HepG2 (cell line): ENCODE measurements at places on chromosomes 3 and 15.

- DNase-seq: peak; percentile 29
These were observed 3.7 kb upstream of the CPA3 start for GRCh38 chr3:148861277-148861869.

GRCh38 chr3:45365060-45365459 is 23.3 kb upstream of the LARS2 start:
- DNase-seq: no peak

DNA sequence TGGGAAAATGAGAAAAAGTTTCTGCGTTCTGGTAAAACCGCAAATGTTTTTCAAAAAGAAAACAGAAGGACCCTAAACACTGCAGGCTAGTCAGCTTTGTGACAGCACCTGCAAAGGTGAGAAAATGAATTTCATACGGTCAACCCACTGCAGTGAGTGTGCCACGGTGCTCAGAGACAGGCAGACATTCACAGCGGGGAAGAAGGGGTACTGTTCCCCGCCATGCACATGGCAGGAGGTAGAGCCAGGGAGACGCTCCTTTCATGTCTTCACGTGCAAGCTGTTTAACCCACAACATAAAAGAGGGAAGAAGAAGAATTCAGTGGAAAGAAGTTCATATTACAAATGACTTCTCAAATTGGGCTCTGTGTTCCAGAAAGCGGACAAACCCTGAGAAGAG is 109.5 kb downstream of the SEC22A start:
- DNase-seq: no peak

DNA sequence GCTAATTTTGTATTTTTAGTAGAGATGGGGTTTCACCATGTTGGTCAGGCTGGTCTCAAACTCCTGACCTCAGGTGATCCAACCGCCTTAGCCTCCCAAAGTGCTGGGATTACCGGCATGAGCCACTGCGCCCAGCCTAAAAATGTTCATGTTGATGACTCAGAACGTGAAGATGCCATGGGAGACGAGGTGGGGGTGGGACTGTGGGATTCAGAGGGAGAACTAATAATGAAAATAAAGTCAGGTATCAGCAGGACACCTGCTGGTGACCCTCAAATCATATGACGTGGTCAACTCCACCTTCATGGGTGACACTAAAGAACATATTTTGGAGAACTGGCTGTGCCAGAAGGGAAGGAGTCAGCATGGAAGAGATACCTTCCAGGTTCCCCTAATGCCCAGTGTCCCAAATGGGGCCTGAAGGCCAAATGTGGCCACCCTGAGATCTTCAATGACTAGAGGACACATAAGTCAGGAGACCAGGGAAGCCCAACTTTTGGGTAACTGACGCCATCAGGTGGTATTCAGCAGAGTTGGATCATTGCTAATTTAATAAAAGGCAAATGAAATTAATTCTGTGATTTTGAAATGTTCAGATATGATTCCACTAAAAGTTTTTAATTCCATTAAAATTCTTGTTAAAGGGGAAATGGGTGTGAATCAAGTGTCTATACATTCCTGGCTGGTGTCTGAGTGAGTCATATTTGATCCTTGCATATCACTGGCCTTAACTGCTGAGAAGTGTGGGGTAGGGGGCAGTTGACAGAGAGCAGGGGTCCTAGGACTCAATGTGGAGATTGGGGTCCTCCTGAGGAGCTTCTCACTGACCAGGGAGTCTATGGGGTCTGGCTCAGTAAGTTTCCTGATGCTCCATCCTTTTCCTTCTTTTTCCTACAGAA is 88.6 kb upstream of the GSK3B start:
- no peak for DNase-seq

DNA sequence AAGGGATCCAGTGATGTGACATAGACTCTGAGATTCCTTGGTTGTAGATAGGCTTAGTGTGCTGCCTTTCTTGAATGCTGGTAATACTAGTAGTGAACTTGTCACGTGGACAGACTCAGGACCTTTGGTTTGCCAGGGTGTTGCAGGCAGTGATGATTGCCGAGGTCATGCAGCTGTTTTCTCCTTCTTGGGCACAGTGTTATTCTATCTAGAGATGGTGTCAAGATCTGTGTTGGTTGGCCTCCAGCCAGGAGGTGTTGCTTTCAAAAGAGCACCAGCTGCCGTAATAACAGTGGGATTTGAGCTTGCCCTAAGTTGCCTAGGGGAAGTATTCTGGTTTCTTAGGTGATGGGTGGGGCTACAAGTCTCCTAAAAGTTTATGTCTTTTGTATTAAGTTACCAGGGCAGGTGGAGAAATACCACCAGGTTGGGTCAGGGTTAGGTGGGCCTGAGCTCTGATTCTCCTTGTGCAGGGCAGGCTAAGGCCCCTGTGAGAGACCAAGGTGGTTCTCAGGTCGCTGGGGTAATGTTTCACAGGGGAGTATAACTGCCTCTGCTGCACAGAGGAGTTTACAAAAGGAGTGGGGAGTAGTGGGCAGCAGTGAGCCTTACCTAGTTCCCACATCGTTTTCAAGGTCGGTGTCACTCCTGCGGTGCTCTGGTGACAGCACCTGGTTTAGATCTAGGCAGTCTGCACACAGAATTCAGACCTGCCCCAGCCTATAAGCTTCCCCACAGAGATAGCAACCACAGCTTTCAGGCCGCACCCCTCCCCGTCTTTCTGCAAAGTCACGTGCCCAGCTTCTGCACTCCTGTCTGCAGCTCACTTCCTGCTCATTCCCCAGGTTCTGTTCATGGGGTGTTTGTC is 350.3 kb downstream of the DOCK3 start:
- no peak for DNase-seq

DNA sequence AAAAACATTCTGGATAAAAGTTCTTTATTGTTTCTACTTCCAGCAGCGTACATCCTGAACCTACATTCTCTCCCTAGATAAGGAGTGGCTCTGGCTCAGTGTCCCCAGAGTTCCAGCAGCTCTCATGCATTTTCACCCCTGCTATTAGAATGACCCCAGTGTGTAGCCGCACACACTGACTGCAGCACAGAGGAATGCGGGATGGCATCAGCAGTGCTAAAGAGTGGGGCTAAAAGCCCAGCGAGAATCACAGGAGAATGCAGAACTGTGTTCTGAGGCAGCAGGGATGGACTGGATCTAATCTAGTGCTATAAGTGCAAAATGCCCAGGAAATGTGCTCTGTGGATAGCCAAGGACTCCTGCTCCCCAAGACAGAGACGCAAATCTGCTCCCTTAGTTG is 66.4 kb upstream of the TJP1 start:
- no peak for DNase-seq

GRCh38 chr3:10510743-10511432 is 5.5 kb upstream of the ATP2B2 start:
- no peak for DNase-seq

DNA sequence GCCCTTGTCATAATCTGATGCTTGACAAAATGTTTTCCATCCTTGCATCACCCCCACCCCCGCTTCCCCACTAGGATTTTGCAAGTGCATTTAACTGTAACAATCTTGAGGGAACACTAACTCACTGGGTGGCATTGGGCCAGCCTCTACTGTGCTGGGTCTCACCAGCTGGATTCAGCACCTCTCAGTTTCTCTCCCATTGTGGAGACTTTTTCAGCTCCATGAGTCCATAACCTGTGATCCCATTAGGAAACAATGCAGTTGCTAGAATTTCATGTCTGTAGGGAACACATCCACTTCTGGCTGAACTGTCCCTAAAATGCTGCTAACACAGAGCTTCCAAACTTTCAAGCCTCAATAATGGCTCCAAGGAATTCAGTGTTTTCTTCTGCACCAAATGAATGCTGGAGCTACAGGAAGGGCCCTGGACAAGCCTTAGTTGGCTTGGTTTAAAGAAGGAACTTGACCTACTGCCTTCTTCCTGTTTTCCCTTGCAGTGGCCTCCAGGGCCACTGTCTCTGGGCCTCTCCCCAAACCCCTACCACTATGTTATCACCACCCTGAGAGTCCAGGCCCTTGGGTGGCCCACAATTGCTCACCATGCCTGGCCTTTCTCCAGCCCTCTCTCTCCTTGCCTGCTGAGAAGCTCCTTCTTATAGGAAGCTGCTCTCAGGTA is 15.6 kb downstream of the CYP19A1 start:
- no peak for DNase-seq

- no peak for DNase-seq
These were observed 481.7 kb upstream of the TGFBR2 start for GRCh38 chr3:30124435-30125370.

GRCh38 chr15:25703726-25704125 is 159.4 kb downstream of the ATP10A start:
- DNase-seq: no peak

- DNase-seq: no peak
These were observed 418.2 kb downstream of the EPHA3 start for GRCh38 chr3:89525609-89526008.

DNA sequence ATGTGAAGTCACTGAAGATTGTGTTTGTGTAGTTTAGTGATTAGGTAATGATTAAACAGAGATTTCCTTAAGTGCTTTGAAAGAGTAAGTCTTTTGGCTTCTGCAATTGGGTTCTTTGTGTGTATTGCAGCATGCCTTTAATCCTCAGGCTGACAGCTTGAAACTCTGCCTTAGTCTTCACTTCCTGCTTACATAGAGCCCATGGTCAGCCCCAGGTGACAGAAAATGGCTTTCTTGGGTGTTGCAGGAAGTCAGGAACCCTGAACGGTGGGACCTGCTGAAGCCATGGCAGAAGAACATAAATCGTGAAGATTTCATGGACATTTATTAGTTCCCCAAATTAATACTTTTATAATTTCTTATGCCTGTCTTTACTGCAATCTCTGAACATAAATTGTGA is 61.3 kb downstream of the KBTBD8 start:
- no peak for DNase-seq

- no peak for DNase-seq
These were observed 124.1 kb upstream of the MME start for GRCh38 chr3:154955907-154956533.

DNA sequence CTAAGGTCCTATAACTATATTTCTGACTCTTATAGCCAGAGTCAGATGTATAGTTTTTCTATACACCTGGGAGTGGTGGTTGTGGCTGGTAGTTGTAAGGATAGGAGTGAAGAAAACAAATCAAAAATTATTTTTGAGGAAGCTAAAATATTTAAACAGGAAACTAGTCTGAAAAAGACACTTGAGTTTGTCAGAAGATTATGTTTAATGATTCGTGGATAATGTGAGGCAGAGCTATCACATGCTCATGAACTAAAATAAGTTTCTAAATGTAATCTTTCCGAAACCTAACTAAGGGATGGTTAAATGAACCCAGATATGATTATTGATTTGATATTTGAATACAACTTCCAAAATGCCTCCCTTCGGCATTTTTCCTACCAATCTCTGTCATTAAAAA is 30.4 kb downstream of the GABRR3 start:
- DNase-seq: no peak

- DNase-seq: no peak
These were observed 58.8 kb downstream of the KAT2B start for GRCh38 chr3:20099060-20099459.

DNA sequence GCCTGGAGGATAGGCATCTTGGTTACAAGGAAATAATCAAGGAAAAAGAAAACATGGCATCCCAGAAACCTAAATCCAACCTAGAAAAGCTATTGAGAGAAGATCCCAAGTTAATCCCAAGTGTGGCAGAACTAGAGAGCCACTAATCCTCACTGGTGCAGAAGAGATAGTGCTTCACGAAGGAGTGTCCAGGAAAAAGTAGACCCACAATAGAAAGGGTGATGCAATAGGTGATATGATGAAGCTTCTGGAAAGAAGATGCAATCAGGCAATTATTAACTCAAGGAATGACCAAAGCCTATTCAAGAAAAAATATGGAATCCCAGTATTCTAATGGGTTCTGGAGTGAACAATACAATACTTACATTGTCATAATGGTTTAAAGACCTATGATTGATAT is 95.2 kb downstream of the AQP9 start:
- DNase-seq: no peak

- peak; percentile 41 for DNase-seq
These were observed 103.0 kb downstream of the PGPEP1L start for GRCh38 chr15:98904544-98904943.

DNA sequence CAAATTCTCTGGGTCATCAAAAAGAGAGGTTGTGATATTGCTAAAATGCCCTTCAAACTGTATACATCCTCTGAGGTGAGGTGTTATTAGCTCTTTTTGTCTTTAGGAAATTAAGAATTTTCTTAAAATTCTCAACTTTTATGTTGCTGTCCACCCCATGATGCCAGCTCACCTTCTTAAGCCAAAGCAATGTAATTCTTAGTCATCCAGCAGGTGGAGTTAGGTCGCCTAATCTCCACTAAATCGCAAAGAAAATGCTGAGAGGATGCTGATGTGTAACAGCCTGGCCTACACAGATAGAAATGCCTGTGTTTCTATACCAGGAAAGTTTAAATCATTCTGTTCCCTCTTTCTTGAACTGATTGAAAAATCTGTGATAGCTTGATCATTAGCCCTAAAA is 770.2 kb upstream of the ALCAM start:
- peak; percentile 25 for DNase-seq

GRCh38 chr15:90873998-90874605 is 5.7 kb downstream of the FURIN start:
- peak; percentile 97 for DNase-seq

GRCh38 chr15:72353266-72353665 is 22.5 kb downstream of the HEXA start:
- no peak for DNase-seq

- DNase-seq: peak; percentile 30
These were observed 165.1 kb downstream of the PPM1L start for GRCh38 chr3:160921020-160921635.

GRCh38 chr15:79962178-79962577 is 8.8 kb downstream of the BCL2A1 start:
- no peak for DNase-seq

- DNase-seq: no peak
These were observed 35.3 kb downstream of the ZNF385D start for GRCh38 chr3:21715662-21716061.

- no peak for DNase-seq
These were observed 302.5 kb upstream of the GADL1 start for GRCh38 chr3:31196881-31197364.

GRCh38 chr15:100249096-100249815 is 92.5 kb downstream of the ADAMTS17 start:
- no peak for DNase-seq
